ENCODE measurements at places on chromosomes 1 and 21.

GRCh38 chr1:235817101-235817728 lies 49.5 kb downstream of the LYST start:
- no peak for DNase-seq

GRCh38 chr1:31776516-31776915 lies 12.4 kb upstream of the ADGRB2 start:
- no peak for DNase-seq

DNA sequence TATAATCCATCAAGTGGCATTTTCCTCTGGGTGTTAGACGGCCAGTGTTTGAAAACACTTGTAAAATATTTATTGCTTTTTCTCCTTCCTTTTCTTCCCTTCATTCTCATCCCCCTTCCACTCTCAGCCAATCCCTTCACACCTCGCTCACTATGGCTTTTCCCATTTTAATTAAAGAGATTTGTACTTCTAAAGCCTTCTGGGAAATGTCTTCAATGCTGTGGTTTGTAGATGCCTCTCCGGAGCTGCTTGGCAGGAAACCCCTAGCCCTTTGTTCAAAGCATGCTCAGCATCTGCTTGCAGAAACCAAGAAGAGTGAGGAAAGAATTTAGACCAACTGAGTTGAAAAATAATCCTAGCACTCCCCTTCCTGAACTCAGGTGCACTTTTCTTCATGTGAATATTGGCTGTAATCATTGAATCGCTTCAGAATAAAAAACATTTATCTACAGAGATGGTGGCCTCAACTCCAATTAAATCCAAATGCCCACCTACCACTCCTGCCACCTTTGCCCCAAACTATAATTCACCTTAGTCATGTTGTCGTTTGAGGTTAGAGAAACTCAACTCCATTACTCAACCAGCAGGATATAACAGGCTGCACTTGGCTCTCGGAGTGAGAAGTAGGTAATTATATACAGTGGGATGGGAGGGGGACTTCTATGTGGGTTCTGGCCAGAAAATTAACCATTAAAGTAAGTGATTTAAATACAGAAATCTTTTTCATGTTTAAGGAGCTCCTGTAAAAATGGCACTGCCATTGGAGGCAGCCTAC lies 659.4 kb upstream of the CAMK1G start:
- no peak for DNase-seq

DNA sequence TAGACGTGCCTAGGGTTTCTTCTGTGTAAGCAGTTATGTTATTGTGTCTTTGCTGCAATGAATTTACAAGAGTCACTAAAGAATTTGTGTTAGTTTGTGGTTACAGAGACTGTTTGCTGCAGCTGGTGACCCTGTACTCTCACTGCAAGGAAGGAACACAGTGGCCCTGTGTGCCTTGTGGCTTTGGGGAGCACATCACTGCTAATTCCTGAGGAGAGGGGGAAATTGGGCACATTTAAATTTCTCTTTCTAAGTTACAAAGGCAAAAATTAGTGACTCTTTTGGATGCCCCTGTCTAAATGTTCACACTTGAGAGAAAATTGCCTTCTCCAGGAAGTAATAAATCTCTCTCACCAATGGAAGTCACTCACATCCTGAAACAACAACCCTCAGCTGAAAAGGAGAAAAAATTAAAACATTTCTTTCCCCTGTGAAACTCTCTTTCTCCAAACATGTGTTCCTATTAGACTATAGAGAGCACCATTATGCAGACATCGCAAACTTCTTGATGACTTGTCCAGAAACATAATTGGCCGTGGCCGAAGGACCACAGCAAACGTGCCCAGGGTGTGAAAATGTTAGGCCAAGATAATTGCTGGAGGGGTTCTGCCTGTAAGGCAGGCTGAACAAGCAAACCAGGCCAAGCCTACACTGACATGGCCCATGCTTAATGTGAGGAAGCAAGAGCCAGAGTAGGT lies 32.3 kb upstream of the SPAG17 start:
- no peak for DNase-seq

DNA sequence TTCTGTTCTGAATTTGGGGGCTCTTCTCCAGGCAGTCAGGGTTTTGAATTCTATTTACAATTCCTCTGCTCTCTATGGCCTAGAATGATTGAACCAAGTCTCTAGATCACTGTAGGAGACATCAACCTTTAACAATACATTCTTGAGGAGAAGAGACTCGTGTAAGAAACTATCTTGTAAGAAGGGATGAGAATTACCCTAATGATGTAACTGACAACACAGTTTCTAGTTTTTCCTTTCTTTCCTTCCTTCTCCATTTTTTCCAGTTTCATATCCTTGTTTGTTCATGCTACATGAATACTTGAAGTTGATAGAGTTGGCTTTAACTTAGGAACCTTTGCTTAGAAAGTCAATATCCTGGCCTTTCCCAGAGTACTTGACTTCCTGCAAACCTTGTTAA lies 1.3 kb upstream of the ATP1A1 start:
- no peak for DNase-seq

- no peak for DNase-seq
Observed at GRCh38 chr1:165073185-165074007, 283.1 kb downstream of the LMX1A start.

GRCh38 chr1:3663999-3664699 lies 11.8 kb downstream of the TP73 start:
- no peak for DNase-seq

DNA sequence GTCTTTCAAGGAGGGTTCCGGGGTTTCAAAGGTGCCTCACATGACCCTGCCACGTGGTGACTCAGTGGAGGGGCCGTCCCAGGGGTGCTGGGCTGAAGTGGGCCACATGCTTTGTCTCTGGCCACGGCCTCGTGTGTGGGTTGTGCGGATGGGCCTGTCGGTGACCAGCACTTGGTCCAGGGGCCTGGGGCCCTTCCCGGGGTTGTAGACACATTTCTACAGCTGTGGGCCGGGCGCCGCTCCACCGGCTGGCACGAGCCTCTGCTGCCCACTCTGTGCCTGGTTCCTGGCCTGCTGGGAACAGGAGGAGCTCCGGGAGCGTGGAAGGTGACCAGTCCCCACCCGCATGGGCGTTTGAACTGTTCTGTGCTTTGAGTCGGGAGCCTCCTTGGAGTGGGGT lies 75.4 kb upstream of the TTC34 start:
- no peak for DNase-seq

- DNase-seq: no peak
Observed at GRCh38 chr1:87435484-87435883, 106.8 kb downstream of the LMO4 start.

DNA sequence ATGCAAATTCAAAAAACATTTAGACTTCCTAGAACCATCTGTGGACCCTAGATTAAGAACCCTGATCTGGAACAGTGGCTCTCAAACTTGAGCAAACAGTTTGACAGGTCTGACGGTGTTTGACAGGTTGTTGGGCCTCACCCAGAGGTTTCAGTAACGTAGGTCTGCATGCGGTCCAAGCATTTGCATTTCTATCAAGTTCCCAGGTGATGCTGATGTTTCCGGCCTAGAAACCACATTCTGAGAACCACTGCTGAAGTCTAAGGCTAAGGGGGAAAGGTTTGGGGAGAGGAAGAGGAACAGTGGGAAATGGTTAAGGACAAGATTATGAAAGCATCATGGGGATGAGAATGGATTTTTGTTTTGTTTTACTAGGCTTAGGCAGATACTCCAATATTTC lies 48.6 kb downstream of the MDM4 start:
- no peak for DNase-seq

GRCh38 chr1:8089535-8090228 lies 63.6 kb upstream of the ERRFI1 start:
- no peak for DNase-seq

DNA sequence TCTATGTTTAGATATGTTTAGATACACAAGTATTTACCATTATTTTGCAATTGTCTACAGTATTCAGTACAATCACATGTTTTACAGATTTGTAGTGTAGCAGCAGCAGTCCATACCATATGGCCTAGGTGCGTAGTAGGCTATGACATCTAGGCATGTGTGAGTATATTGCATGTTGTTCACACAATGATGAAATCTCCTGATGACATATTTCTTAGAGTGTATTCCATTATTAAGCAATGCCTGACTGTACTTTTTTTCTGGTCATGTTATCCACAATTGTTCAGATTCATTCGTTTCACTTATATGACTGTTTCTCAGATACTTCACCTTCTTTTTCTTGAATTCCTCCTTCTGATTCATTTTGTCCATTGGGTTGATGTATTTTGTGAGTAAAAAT lies 9.9 kb upstream of the BACE2 start:
- DNase-seq: no peak

DNA sequence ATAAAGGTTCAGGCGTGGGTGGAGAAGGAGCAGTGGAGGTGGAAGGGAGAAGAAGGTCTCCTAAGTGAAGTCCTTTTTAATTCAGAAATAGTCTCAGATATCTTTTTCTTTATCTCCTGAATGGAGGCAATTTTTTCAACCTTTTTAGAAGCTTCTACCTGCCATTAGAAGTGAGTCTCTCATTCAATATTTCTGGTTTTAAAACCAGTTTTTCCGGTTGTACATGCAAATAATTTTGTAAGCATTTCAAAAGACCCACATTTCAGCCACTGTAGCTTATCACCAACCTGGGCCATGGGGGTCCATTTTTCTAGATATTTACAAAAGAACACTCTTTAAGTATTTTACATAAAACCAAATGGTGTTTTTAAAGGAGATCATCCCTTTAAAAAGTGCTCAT lies 1280.2 kb downstream of the NCAM2 start:
- no peak for DNase-seq
